MM.1S (cell line): ENCODE measurements at places on chromosomes 12 and 14.

DNA sequence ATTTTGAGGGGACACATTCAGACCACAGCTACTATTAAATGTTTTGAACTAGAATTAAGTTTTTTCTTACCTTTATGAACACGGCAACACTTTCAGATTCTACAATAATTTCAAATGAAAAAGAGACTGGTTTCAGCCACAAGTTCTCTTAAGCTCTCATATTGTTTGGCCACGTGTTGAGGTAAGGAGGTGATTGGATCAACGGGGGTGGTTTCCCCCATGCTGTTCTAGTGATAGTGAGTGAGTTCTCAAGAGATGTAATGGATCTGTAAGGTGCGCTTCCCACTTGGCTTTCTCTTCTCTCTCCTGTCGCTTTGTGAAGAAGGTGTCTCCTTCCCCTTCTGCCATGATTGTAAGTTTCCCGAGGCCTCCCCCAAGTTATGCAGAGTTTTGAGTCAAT is 48.9 kb upstream of the DYRK2 start:
- peak; percentile 71 for DNase-seq

GRCh38 chr14:89227496-89227836 is 189.6 kb downstream of the FOXN3 start:
- no peak for DNase-seq

DNA sequence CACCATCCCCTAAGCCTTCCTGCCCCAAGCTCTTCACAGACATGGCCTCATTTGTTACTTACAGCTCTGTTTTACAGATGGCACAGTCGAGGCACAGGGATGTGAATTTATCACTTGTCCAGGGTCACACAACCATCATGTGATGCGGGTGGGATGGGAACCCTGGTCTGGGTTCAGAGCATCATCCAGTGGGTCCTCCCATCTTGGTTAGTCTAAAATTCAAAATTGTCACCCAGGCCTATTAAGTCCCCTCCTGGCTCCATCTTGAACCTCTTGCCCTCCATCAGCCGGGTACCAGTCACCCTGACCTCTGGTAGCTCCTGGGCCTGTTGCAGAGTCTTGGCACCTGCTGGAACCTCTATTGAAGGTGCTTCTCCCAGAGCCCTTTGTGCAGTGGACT is 52.9 kb downstream of the ACACB start:
- no peak for DNase-seq

- no peak for DNase-seq
Observed at GRCh38 chr14:103084021-103084919, at the start of gene LBHD2. TSS of gene LBHD2 (plus strand) at chr14:103084210. CDS start at chr14:103086013, 1,803 bp downstream.

- DNase-seq = no peak
Observed at GRCh38 chr14:104375551-104376201, 203.9 kb upstream of the C14orf180 start.

DNA sequence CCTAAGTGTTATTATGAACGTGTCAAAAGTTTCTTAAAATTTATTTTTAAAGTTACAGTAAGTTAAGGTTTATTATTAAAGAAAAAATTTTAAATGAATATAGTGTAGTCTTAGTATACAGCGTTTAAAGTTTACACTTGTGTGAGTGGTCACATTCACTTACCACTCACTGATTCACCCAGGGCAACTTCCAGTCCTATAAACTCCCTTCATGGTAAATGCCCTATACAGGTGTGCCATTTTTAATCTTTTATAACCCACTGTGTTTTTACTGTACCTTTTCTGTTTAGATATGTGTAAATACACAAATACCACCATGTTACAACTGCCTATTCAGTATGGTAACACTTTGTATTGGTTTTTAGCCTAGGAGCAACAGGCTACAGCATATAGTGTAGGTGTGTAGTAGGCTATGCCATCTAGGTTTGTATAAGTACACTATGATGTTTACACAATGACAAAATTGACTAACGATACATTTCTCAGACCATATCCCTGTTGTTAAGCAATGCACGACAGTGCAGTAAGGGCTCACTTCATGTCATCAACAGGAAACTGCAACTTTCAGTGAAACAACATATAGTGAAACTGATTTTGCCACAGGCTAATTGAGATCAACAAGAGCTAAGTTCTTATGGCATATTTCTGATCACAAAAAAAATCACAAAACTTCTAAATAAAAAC is 112.0 kb upstream of the TMCC3 start:
- DNase-seq = peak; percentile 80

DNA sequence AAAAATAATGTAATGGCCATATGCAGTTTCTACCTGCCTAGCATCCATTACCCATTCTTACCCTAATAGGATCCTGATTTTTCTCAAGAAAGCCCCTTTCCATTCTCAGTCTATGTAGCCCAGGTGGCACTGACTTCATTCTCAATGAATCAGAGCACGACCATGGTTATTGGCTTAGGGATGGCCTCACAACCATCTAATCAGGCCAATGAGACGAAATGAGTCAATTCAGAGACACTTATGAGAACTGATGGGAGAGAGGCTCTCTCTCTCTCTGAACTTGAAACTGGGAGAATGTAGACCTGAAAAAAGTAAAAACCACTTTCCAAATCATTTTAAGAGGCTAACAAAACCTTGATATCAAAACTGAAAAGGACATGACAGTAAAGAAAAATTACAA is 45.3 kb upstream of the OXA1L start:
- DNase-seq = no peak

DNA sequence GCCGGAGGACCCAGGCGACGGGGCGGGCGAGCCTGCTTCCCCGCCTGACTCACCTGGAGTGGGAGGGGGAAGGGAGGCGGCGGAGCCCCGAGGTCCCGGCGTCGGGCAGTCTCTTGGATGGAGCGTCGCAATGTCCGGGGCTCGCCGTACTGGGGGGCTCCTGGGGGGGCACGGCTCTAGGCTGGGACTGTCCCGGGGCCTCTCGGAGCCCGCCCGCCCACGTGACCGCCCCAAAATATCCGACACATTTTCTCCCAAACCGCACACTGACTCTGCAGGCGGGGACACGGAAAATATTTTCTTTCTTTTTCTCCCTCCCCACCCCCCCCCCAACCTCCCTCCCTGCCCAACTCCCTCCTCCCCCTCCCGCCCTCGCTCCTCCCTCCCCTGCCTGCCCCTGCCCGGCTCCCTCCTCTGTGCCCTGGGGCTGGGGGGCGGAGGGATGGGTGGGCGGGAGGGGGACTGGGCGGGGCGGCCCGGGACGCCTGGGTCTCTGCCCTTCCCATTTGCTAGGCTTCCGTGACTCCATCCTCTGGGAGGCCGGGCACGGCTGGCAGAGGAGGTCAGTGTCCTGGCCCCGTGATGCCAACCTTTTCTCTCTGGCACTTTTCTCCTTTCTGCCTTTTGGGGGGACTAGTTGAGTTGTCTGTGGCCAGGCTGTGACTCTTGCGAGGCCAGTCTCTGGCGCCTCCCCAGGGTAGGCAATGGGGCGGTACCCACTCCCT is at the start of gene RARG:
Gene RARG (minus strand): TSS at position 289 of the 725 bp plus-strand sequence. CDS start 4,664 bp downstream, outside the sequence.
- DNase-seq = peak; percentile 71

GRCh38 chr12:52267699-52268098 is 6.7 kb upstream of the KRT86 start:
- no peak for DNase-seq

DNA sequence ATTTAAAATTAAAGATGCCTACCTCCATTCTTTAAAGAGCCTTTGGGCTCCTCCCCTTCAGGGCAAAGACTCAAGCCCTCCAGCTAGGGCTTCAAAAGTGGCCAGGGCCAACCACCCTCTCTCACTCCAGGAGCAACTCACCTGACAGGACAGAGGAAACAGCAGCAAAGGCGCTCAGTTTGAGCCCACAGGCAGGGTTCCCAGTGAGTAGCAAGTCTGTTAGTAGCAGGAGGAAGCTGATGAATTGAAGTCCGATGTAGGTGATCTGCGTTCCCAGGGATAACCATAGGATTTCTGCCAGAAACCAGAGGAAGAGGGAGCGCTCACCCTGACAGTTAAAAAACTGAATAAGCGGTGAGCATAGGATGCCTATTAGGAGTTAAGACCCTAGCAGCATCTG is 15.7 kb downstream of the GSG1 start:
- no peak for DNase-seq

DNA sequence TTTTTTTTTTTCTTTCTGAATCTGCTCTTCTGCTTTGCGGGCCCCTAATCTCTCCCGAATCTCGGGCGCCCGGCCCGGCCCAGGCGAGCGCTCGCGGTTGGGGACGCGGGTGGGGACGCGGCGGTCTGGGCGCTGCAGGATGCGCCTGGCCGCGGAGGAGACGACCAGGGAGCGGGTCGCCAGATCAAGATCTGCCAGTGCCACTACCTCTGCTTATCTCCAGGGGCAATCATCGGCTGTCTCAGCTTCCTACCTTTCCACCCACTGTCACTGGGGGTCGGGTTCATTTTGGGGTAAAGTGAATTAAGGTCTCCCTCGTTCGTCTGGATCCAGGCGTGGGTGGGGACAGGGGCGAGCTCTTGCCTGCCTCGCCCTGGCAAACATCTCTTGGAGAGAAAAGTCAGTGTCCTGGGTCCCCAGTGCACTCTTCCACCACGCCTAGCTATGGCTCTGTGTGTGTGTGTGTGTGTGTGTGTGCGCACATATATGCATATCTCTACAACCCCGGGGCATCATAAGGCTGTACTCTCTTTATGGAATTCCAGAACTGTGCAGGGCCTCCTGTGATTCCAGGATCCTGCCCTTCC is 422.3 kb downstream of the VRK1 start:
- no peak for DNase-seq

DNA sequence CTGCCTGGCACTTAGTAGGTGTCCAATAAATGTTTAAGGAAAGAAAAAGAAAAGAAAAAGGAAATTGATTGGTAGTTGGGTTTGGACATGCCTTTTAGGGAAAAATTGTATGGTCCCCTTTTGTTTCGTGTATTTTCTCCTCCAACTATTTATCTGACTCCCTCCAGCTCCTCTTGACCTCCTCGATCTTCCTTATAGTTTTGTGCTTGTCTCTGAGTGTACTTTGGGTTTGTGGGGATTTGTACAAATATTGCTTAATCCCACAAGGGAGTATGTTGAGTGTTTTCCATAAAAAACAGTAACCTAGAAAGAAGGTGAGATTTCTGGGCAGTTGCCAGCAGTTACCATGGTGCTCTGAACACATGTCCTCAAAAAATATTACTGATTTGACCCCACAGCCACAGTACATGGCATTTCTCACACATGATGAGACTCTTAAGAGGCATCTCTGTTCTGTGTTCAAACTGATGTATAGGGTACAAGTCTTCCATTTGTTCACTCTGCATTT is 15.7 kb downstream of the PLEKHG7 start:
- DNase-seq = no peak

- no peak for DNase-seq
Observed at GRCh38 chr12:4787965-4788364, 67.8 kb downstream of the GALNT8 start.
